Posterior cingulate gyrus (tissue), 11 donors: ENCODE measurements at places on chromosomes 13 and 19.

GRCh38 chr19:16160943-16161560 lies 12.3 kb downstream of the CIB3 start:
- no peak for DNase-seq

DNA sequence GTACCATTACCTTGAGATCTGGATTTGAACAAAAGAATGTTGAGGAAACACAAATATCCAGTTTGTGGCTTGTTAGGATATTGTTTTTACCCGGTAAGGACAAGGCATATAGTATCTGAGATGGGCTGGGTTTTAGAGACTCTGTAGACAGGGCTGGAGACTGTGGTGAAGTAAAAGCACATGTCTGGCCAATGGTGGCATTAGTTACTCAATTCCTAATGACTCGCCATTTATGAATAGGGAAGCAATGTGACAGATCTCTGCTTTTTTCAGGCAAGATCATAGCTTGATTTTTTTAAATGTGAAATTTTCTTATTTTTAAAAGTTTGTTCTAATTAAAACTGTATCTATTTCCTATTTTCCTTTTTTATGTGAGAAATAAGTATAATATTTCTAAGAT lies 371.1 kb upstream of the SPRY2 start:
- DNase-seq, result no peak

- no peak for DNase-seq
Observed at GRCh38 chr13:35512271-35512920, 35.9 kb upstream of the MAB21L1 start.

GRCh38 chr19:17333611-17334413 lies 843 bp downstream of the ANO8 start:
- DNase-seq, result no peak

- DNase-seq, result no peak
Observed at GRCh38 chr13:49298903-49299605, 51.3 kb downstream of the CDADC1 start.

GRCh38 chr13:77565635-77566034 lies 30.1 kb downstream of the SCEL start:
- DNase-seq, result no peak

- DNase-seq, result no peak
Observed at GRCh38 chr13:57045826-57046546, 94.7 kb upstream of the PRR20A start.

DNA sequence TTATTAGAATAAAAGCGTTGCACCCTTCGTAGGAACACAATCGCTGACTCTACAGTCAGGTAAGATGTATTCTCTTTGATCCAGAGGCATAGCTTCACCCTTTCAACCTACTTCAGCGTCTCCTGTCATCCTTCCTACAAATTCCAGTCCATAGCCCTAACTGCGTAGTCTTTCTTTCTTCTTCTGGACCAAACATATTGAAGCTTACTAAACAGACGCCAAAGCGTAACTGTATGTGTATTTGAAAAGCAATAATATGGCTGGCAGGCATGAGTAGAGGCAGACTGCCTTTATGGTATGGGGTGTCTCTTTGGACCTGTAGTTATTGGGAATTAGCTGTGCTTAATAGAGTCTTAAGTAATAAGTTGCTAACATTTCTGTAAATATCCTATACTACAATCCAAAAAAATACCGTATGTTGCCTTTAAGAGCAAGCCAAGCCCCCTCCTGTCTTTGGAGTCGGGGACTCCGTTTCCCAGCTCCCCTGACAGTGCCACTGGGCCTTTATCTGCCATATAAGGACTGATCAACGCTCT lies 392 bp upstream of the ZNF548 start:
- DNase-seq, result no peak

DNA sequence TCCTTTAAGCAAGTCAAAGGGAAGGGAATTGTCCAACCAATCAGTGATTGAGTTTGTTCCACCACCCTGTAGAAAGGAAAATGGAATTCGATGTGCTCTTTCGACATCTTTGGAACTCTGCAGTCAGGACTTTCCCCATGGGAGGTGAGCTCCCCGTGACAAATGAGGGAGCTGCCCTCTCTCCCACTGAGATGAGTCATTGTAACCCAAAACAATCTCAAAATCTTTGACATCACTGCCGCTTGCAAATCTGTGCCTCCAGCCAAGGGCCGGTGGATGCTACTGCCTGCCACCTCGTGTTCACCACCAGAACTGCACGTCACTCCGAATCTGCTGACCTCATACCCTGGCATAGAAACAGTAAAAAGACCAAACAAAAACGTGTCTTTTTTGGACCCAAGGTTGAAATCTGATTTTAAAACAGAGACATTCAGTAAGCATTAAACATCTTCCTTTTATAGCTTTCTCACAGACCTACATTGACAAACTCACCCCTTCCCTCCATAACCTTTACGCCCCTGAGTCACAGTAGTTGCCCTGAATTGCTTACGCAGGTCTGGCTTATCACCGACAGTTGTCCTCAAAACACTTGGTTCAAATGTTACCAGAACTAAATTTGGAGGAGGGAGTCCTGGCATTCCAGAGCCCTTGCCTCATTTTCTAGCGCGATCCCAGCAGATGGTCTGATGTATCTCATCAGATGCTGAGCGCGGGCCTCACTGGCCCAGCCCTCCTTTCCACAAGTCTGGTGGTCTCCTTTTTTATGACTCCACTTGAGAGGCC lies 105.2 kb downstream of the COL4A2 start:
- peak; percentile 95 for DNase-seq

- no peak for DNase-seq
Observed at GRCh38 chr19:19487950-19488874, 27.1 kb downstream of the TSSK6 start.

DNA sequence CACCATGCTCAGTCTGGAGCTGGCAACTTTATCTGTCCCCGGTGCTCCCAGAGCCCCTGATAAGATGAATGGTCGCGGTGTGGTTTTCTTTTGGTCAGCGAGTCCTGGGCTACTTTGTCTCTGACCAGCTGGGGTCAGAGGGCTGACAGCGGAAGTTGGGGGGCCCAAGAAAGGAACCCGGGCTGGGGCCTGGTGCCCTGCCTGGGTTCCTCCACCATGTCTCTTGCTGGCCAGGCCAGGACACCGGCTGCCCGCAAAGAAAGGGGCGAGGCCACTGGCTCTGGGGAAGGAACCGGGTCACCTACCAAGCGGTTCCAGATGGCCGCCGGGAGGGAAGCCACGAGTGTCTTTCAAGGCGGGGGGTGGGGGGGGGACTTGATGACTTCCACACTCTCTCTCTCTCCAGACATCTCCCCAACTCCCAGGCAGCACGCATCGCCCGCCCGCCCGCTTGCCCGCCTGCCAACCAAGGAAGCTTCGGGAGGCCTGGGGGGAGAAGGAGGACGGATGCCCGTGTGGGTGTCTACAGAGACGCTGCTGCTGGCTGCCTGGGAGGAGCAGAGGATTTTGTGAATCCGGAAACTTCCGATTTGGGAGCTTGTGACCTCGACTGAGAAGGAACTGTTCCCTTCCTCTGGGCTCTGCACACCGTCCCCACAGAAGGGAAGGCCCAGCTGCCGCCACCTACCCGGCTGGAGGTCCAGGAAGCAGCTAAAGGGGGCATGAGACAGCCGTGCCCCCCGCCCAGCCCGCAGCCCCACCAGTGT lies 1.1 kb downstream of the PIP5K1C start:
- peak; percentile 93 for DNase-seq

DNA sequence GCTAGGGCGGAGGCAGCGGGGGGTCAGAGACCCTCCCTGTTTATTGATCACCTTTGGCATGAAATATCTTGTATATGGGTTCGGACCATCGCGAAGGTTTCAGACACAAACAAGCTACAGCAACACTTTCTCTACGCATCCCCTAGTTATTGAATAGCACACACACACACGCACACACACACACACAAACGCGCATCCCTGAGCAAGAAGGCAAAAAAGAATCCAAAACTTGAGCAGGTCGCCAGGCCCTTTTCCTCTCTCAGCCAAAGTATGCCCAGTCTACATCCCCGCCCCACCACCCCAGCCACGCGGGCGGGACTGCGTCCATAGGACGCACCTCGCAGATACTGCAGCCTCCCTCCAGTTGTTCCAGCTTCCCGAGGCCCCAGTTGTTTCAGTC lies 16.0 kb downstream of the POU4F1 start:
- no peak for DNase-seq

DNA sequence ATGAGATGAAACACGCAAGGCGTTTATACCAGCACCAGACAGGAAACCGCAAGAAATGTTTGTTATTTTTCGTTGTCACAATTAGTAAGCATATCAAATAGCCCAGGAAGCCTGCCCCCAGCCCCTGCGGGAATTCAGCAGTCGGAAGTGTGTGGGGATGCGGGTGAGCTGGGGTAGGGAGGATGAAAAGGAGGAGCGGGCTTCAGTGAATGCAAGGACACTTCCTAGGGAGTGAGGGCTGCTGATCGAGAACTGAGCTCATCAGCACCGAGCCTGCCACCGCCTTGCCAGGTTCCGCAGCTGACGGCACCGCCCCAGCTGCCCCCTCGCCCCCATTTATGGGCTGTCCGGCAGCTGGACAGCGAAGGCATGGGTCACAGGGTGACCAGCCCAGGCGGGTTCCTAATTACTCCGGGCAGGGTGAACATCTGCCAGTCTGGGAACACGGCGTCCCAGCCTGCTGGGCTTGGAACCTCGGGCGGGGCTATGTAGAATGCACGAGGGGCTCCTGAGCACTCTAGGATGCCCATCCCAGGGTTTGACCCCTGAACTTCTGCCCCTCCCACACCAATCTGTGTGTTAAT lies 1.6 kb upstream of the BEST2 start:
- DNase-seq, result no peak

DNA sequence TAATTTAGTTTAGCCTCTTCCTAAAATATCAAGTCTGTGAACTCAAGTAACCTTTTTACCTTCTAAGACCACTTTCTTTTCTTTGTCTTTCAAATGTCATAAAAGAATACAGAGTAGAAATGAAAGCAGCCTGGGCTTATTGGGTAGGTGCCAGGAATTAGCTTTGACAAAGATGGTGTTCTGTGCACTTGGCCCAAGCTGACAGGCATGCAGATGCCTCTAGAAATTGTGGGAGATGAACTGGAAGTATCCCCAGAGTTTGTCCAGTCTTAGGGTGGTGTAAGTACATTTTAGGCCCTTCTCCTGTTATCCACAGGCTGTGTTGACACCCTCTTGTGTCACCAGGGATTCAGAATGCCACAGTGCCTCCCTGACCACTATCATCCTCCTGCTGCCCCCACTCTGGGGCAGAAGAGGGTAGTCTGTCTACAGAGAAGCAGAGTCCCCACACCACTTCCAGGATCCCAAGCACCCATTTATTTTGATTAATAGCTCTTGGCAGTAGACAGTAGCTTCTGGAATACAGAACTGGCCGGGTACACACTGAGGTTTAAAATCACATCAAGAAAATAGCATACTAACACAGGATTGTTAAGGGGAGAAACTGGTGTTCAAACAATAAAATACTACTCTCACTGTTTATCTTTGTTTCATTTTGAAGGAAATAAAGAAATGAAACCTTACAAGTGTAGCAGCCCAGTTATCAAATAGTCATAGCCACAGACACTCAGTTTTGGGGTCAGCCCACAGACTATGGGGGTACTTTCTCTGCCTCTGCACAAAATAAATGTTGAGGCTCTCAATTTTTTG lies 343.2 kb downstream of the KCNRG start:
- DNase-seq, result no peak

DNA sequence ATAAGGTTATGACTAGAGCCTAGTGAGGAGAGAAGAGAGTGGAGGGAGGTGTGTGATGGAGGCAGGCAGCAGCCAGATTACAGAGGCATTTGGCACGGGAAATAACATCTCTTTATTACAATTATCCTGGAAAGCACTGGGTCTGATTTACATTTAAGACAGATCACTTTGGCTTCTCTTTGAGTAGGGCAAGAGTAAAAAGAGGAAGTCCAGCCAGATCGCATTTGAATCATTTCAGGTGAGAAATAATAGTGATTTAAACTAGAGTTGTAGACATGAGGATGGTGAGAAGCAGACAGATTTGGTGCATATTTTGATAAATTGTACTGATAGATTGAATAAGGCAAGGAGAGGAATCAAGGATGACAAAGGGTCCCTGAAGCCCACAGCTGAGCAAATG lies 9.6 kb upstream of the SACS start:
- DNase-seq, result no peak

DNA sequence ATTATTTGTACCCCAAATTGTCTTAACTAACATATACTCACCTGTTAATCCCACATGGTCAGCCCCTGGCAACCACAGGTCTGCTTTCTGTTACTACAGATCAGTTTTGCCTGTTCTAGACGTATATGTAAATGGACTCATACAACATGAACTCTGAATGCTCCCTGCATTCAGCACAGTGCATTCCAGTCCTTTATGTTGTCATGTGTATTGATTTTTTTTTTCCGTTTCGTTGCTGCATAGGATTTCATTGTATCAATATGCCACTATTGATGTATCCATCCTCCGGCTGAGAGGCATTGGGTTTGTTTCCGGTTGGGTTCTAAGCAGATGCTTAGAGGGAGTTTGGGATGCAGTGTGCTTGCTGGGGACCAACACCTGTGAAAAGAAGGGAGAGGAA lies 36.1 kb upstream of the TNFRSF19 start:
- DNase-seq, result no peak

- no peak for DNase-seq
Observed at GRCh38 chr13:28401303-28402056, 93.4 kb downstream of the FLT1 start.

DNA sequence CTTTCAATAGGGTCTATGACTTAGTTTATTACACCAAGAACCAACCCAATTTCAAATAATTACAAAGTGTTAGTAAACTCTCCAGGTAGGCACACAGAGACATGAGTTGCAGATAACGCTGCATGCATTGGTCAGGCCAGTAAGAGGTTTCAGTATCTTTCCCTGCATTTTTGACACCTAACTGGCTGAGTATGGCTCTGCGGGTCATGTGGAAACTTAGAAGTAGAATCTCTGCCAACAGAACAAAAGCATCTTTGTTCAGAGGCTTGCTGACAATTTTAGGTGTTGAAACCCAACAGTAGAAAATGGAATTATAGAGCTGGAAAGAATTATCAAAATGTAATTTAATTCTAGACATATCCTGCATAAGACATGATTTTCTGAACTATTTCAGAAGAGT lies 25.3 kb downstream of the HTR2A start:
- no peak for DNase-seq

- no peak for DNase-seq
Observed at GRCh38 chr13:60019119-60019993, 144.4 kb downstream of the DIAPH3 start.

DNA sequence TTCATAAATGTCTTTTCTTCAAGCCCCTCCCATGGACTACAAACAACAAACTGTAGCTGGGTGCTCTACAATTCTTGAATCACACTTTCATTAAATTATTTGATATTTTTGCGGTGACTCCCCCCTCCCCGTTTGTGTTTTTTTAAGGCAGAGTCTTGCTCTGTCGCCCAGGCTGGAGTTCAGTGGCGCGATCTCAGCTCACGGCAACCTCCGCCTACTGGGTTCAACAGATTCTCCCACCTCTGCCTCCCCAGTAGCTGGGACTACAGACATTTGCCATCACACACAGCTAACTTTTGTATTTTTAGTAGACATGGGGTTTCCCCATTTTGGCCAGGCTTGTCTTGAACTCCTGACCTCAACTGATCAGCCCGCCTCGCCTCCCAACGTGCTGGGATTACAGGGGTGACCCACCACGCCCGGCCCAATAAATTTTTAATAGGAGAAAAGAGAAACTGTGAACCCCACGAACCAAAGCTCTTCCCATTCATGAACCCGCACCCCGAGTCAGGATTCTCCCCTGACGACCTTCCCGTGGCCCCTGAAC lies 703 bp downstream of the ZNF506 start:
- DNase-seq, result no peak
